Renal pelvis (tissue), 12 donors: ENCODE measurements at places on chromosomes 16 and 17.

DNA sequence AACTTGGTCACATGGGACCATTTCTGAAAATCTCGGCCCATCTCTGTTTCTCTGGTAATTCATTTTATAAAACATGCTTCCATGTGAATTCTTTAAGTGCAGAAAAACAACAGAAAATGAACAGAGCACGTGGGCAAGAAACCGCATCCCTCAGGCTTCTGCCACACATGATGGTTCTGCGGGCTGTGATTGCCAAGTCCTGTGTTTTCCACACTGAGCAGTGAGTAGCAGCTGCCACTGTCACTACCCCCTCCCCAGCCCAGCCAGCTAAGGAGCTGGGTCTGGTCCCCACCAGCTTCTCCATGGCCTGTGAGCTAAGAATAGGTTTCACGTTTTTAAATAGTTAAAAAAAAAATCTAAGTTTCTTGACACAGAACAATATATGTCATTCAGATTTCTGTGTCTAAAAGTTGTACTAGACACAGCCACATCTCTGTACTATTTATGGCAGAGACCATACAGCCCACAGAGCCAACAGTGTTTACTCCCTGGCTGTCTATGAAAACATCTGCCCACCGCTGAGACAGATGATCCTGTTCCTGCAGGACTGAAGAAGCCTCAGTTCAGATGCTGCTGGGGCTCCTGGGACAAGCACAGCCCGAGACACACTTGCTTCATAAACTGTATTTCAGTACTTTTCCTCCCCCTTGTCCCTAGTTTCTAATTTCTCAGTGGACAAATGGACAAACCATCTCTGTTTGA lies 41.5 kb downstream of the USP22 start:
- DNase-seq: no peak

- peak; percentile 73 for DNase-seq
Measured at GRCh38 chr17:40219594-40220338, 662 bp downstream of the WIPF2 start.

GRCh38 chr16:23829454-23829853 lies 6.3 kb upstream of the PRKCB start:
- no peak for DNase-seq

- no peak for DNase-seq
Measured at GRCh38 chr17:70041540-70041939, 33.5 kb upstream of the KCNJ16 start.

DNA sequence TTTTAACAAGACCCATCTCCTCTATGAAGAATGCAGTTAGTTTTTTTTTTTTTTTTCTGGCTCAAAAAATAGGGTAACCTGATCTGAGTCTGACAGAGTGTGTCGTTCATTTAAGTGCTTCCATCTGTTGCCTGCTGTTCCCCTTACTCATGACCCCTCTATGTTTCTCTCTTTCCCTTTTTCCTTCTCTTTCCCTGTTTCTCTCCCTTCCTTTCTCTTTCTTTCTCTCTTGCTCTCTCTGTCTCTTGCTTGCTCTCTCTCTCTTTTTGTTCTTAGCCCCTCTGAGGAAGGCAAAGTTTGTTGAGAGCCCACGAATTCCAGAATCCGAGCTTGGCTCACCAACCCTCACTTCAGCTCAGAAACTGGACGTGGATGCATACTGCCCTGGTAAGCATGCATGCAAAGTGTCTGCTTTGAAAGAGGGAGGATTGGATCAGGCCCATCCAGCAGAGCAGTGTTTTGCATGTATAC lies 185.0 kb downstream of the TANC2 start:
- peak; percentile 58 for DNase-seq

- no peak for DNase-seq
Measured at GRCh38 chr17:72635034-72635635, 457.4 kb downstream of the SLC39A11 start.

- no peak for DNase-seq
Measured at GRCh38 chr17:44916781-44917241, 1.5 kb upstream of the GFAP start.

DNA sequence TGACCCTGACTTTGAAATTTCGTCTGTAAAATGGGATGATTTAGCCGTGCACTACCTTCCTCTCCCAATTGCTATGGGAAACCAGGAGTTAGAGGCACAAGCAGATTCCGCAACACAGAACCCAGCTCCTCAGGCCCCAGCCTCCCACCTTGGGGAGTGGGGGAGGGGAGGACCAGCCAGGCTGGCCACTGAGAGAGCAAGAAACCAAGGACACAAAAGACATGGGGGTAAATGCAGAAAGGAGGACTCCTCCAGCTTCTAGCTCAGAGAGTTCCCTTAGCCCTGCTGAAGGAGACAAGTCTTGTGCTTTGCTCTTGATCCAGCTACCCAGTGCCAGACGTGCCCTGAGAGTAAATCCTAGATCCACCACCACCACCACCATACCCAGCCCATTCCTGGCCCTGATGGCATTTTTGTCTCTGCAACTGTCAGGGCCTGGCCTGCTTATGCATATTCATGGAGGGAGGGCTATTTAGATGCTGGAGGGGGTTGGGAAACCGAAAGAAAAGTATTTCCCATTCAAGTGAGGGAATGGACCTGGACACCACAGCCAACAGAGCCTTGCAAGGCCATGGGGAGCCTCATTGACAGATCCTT lies 25.9 kb downstream of the PITPNM3 start:
- DNase-seq: no peak

- no peak for DNase-seq
Measured at GRCh38 chr17:16997514-16998429, 25.9 kb upstream of the TNFRSF13B start.

DNA sequence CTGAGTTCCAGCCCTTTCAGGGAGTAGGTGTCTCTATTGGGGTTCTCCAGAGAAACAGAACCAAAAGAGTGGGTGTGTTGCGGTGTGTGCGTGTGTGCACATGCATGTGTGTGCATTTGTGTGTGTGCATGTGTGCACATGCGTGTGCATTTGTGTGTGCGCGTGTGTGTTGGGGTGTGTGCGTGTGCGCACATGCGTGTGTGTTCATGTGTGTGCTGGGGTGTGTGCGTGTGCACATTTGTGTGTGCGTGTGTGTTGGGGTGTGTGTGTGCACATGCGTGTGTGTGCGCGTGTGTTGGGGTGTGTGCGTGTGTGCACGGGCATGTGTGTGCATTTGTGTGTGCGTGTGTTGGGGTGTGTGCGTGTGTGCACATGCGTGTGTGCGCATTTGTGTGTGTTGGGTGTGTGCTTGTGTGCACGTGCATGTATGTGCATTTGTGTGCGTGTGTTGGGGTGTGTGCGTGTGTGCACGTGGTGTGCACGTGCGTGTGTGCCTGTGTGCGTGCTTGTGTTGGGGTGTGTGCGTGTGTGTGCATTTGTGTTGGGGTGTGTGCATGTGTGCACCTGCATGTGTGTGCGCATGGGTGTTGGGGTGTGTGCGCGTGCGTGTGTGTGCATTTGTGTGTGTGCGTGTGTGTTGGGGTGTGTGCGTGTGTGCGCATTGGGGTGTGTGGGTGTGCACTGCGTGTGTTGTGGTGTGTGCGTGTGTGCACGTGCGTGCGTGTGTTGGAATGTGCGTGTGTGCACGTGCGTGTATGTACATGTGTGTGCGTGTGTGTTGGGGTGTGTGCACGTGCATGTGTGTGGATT lies 38.4 kb upstream of the JPH3 start:
- DNase-seq: no peak

DNA sequence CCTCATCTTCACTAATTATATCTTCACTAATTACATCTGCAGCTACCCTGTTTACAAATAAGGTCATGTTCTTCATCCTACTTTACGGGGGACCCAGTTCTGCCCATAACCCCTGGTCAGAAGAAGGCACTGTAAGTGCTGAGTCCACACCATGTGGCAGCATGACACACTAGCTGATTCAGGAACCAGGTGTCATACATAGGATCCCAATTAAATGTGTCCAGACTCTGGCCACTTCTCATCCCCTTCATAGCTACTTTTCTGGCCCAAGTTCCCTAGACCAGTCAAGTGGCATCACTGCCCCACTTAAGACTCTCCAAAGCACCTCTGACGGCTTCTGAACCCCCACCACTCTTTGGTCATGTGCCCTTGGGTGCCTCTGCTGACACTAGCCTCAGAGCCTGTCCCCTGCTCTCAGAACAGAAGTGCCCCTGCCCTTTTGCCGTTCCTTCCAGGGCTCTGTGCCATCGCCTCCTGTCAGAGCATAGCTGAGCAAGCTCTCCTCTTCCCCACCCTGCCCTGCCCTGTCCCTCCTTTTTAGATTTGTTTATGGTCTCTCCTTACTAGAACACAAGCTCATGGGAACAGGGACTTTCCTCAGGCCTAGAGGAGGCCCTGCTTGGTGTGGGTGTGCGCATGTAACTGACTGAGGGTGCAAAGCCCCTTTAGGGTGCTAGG lies 61.1 kb downstream of the B9D1 start:
- DNase-seq: no peak

DNA sequence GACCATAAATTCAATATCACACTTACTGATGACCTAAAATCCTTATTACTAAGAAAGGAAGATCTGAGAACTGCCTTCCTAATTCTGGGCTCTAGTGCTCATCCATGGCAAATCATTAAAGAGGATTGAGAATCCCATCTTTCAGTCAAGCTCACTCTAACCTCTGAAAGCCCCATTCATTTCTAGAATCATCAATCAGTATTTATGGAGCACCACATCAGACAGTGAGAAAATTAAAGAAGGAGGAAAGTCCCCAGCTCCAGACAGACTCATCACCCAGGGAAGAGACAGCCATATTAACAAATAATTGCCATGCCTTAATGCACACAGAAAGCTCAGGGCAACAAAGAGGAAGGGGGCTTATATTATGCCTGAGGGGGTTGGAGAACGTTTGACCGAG lies 256.1 kb upstream of the SOX9 start:
- DNase-seq: no peak

- no peak for DNase-seq
Measured at GRCh38 chr16:86555704-86556075, 655 bp upstream of the MTHFSD start.

- no peak for DNase-seq
Measured at GRCh38 chr17:28509789-28510188, 3.6 kb downstream of the FOXN1 start.

DNA sequence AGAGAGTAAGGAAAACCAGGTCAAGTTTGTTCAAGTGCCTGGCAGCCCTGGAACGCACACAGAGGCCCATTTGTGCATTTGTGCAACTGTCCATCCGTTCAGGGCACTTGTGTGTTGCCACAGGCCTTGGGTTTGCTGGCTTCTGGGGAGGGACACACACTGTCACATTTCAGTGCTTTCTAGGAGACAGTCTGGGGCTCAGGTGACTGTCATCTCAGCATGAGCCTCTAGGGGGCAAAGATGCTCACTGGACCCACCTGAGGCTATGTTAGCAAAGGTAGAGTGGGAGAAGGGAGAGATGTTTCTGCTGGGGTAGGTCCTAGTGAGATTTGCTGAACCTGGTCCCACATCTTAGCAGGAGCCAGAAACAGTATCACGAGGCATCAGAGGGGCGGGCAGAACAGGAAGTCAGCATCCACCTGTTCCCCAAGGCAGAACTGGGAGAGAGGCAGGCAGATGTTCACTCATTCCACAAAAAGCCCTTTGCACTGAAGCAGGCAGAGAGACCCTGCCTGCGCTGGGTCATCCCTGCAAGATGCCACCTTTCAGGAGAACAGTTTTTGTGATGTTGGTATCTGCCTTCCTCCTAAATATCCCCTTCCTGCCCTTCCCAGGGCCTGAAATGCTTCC lies 48.5 kb downstream of the RAI1 start:
- DNase-seq: peak; percentile 57
